Mesangial cell (primary cell): ENCODE measurements at places on chromosomes 1 and 21. TPM values are rescaled to one million over a fixed set of nuclear protein-coding genes. Genes with fewer than 3 reads are reported as not detected.

RGS16 gene
- total RNA-seq = 0.16 and 0.38 TPM in 2 replicates

WNT3A gene
- total RNA-seq = not detected in 2 replicates

UBE2U gene
- total RNA-seq = not detected in 2 replicates

FABP3 gene
- total RNA-seq = 6.7 and 18.1 TPM in 2 replicates

AIRE gene
- total RNA-seq = 0.13 TPM in 1 of 2 replicates, not detected in the other

B3GALT5 gene
- total RNA-seq = 7.5 and 24.1 TPM in 2 replicates

TMCO2 gene
- total RNA-seq = not detected in 2 replicates

EFNA3 gene
- total RNA-seq = 0.98 and 4.3 TPM in 2 replicates

NDUFS2 gene
- 98.3 and 117 TPM in 2 replicates for total RNA-seq

PFKFB2 gene
- total RNA-seq = 2.6 and 7.2 TPM in 2 replicates

MYBPH gene
- not detected in 2 replicates for total RNA-seq

TSPAN1 gene
- 2.8 and 10.3 TPM in 2 replicates for total RNA-seq

HJV gene
- total RNA-seq = not detected in 2 replicates

NGF gene
- 0.25 and 0.33 TPM in 2 replicates for total RNA-seq

PDIK1L gene
- 2.0 and 2.9 TPM in 2 replicates for total RNA-seq

MSH4 gene
- not detected in 2 replicates for total RNA-seq

GSTM1 gene
- total RNA-seq = 32.2 TPM in 1 of 2 replicates, not detected in the other

OR2M2 gene
- total RNA-seq = not detected in 2 replicates

APOBEC4 gene
- not detected in 2 replicates for total RNA-seq

TRAF3IP3 gene
- not detected in 2 replicates for total RNA-seq

GSTM2 gene
- total RNA-seq = 3.7 and 20.5 TPM in 2 replicates

ATXN7L2 gene
- total RNA-seq = 4.4 and 4.9 TPM in 2 replicates

TNNT2 gene
- 0.65 and 2.3 TPM in 2 replicates for total RNA-seq

LCE3E gene
- total RNA-seq = not detected in 2 replicates
